Activated naive CD8-positive, alpha-beta T cell treated with anti-CD3 and anti-CD28 coated beads, Interleukin-2, amount 50 U/mL, for 24 hours (primary cell): ENCODE measurements at places on chromosomes 5 and 9.

DNA sequence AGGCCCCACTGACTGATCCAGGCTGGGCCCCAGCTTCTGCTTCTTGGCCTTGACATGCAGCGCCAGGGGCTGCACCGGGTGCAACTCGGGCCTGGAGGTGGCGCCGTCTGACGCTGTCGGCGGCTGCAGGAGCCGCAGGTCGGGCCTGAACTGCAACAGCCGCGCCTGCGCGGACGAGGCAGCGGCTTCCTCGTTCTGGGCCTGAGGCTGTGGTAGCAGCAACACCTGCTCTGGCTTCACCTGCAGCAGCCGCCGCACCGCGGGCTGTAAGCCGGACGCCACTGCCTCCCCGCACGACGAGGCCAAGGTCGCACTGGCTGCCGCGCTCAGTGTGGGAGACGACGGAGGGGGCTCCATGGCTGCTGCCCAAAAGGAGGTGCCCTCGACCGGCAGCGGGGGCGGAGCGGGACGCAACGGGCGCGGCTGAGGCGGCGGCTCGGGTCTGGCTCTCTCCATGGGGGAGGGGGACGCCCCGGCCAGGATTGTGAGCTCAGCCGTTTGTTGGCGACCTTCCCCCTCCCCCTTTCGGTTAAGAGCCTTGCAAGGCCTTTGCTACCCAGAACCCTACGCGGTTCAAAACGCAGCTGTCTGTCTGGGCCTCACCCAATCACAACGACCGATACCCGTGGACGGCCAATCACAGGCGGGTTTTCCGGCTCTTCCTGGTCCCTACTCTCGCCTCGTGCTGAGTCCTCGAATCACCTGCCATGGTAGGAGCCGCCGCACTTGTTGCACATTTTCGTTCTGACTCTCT is 438 bp downstream of the SOX30 start:
- no peak overlapping the region for H3K27ac ChIP-seq
- peaks cover 16% of the 10 kb centered on the region for H3K4me1 ChIP-seq
- H3K36me3 ChIP-seq = peaks cover 16% of the 10 kb centered on the region
- DNase-seq = peak; percentile 79
- peaks cover 4% of the 10 kb centered on the region for H3K27me3 ChIP-seq
- H3K4me3 ChIP-seq = peak overlapping the region; percentile 53

DNA sequence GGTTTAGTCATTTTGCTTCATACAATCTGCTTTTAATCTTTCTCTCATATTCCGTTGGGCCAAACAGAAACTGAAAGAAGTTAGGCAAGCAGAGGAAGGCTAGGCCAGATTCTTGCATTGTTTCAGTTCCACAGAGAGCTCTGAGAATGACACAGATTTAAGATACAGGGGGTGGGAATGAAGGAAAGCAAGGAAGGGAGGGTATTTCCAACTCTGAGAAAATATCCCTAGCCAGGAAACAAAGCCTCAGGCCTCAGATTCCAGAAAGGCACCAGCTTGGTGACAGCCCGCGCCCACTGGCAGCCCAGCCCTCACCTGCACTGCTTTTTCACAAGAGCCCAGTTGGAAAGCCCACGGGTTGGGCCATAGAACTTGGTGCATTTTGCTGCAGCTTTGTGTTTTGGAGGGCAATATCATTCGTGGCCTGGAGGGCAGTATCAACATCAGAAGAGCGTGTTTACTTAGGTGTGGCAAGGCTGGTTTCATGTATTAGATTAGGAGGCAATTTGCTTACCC is 63.5 kb downstream of the ENC1 start:
- H3K36me3 ChIP-seq = no peaks in the 10 kb centered on the region
- DNase-seq = no peak

DNA sequence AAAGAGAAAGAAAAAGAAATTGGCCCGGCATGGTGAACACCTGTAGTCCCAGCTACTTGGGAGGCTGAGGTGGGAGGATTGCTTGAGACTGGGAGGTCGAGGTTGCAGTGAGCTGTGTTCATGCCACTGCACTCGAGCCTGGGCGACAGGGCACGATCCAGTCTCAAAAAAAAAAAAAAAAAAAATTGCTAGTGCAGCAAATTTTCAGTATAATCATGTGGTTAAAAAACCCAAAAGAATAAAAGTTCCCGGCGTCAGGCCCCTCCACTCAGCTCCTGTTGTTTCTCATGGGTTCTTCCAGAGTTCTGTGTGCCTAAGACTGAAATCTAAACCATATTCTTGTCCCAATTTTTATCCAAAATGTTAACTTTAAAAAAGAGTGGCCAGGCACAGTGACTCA is 49.1 kb downstream of the WNK2 start:
- no peak for DNase-seq
- H3K4me3 ChIP-seq = no peak overlapping the region
- H3K27me3 ChIP-seq = peaks cover 11% of the 10 kb centered on the region
- no peak overlapping the region for H3K27ac ChIP-seq
- H3K4me1 ChIP-seq = peaks cover 8% of the 10 kb centered on the region
- no peaks in the 10 kb centered on the region for H3K36me3 ChIP-seq

- peaks cover 3% of the 10 kb centered on the region for H3K36me3 ChIP-seq
- DNase-seq = no peak
These were observed 67.3 kb downstream of the KLHL3 start for GRCh38 chr5:137668637-137669036.

DNA sequence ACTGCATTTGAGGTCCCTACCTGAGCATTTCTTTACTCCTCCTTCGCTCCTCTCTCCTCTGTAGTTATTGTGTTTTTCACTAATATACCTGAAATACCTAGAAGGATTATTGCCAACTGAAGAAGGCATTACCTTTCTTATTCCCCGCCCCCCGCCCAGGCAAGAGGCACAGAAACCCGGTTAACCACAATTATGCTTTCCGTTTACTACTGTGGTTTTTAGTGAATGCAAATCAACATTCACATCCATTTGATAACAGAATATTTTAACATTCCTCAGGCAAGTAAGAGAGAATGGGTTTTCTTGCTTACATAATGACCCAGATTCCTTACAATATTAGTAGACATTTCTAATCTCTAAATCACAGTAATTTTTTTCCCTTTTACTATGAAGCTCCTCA is 136.9 kb downstream of the PCSK5 start:
- peak overlapping the region; percentile 60 for H3K27ac ChIP-seq
- H3K27me3 ChIP-seq = no peaks in the 10 kb centered on the region
- peaks cover 66% of the 10 kb centered on the region for H3K4me1 ChIP-seq
- no peak for DNase-seq
- H3K36me3 ChIP-seq = peaks cover 17% of the 10 kb centered on the region
- no peak overlapping the region for H3K4me3 ChIP-seq

DNA sequence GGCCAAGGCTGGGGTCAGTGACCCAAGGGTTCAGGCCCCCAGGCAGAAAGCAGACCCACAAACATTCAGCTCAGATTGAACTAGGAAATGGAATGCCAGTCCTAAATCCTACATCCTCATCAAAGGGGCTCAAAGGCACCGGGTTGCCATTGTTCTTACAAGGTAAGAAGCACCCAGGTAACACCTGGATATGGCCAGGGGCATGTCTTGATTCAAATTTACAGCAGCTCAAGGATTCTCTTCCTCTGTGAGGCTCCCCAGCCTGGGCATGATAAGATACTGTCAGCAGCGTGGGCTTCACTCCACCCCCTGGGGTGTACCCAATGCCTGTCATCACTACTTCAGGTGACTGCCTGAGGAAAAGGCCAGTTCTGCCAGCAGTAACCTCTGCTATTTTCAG is 92.1 kb upstream of the FSTL4 start:
- H3K4me3 ChIP-seq = no peak overlapping the region
- no peak overlapping the region for H3K27ac ChIP-seq
- H3K4me1 ChIP-seq = peaks cover 4% of the 10 kb centered on the region

DNA sequence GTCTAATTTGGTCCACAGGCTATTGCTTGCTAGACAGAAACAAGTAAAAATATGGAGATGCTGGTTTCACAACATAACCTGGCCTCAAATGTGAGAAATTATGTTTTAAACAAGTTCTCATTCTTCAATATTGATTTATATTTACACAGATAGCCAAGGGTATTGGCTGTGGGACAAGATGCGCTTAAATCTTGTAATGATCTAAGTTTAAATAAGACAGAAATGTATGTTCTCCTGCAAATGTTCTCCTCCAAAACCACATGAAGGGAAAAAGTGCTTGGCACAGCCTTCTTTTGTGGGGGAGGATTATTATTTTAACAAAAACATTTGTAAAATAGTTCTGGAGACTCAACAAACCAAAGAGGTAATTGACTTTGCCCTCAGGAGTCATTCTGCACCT is 356.0 kb downstream of the DMAC1 start:
- no peaks in the 10 kb centered on the region for H3K36me3 ChIP-seq
- no peak for DNase-seq
- H3K4me3 ChIP-seq = no peak overlapping the region

DNA sequence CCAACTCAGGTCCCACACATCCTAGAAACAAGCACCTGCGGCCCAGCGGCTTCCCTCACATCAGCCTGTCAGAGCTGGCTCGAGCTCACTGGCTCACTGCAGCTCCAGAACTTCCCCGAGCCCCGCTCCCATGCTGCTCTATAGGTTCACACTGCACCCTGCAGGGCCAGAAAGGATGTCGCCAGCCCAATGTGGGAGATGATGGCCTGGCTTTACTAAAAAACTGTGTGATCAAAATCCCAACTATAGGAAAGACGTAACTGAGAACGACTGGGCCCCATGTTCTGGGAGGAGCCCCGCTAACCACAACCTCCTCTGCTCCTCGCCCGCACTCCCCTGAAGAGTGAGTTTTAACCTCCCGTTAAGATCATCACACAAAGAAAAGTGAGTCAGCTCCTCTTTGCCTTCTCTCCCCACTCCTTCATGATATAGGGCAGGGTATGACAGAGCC is 4.6 kb downstream of the SURF4 start:
- peak overlapping the region; percentile 82 for H3K4me3 ChIP-seq
- peak overlapping the region; percentile 95 for H3K27ac ChIP-seq
- H3K27me3 ChIP-seq = no peaks in the 10 kb centered on the region
- H3K36me3 ChIP-seq = peaks cover 69% of the 10 kb centered on the region
- H3K4me1 ChIP-seq = peaks cover 67% of the 10 kb centered on the region

DNA sequence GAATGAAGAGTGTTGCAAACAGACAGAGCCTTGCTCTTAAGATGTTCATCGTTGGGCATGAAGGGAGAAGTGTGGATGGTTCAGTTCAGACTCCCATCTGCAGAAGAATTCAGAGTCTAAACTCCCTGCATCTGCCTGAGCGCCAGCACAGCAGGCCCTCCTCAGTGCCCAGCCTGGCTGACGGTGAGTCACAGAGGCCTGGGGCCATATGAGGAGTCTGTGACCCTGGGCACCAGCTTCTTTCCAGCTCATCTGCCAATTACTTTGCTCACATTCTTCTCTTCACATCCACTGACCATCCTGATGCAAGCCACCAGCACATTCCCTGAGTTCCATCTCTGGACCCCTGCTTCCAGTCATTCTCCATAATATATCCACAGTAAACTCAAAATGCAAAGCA is 401.1 kb upstream of the TRPC7 start:
- peaks cover 1% of the 10 kb centered on the region for H3K27me3 ChIP-seq
- no peak overlapping the region for H3K27ac ChIP-seq
- H3K36me3 ChIP-seq = no peaks in the 10 kb centered on the region
- H3K4me1 ChIP-seq = no peaks in the 10 kb centered on the region

DNA sequence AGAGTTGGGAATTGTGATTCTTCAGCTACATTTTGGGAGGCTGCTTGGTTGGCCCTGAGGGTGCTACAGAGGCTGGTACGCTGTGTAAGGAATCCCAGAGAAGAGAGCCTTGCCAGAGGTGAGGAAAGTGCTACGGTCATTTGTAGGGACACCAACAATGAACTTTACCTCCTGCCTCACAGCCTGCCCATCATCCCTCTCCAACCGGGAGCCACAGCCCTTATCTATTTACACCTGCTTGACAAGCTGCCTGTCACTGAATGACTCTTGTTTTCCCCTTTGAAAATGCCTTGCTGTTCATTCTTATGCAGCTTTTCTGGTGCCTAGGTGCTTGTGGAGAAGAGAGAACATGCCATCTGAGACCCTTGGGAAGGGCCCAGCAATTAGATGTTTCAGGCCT is 110.8 kb downstream of the PCSK1 start:
- no peaks in the 10 kb centered on the region for H3K4me1 ChIP-seq
- no peak overlapping the region for H3K27ac ChIP-seq
- no peak overlapping the region for H3K4me3 ChIP-seq

DNA sequence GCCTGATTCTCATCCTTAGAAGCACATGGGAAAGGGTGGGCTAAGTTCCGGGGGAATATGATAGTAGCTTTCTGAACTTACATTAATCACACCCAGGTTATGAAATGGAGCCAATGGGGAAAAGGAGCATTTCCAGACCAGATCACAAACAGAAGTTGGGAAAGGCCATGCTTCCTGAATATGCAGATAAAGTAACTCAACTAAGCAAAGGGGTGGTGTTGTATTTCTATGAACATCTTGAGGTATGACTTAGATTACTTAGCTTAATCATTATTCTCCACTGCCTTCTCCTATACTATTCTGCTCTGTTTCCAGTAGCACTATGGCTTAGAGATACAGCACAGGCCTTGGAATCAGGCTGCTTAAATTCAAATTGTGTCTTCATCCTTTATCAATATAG is 10.5 kb downstream of the C5orf46 start:
- H3K27ac ChIP-seq = no peak overlapping the region
- H3K4me1 ChIP-seq = no peaks in the 10 kb centered on the region
- DNase-seq = no peak
- H3K27me3 ChIP-seq = peaks cover 6% of the 10 kb centered on the region
- H3K4me3 ChIP-seq = no peak overlapping the region

GRCh38 chr9:110828264-110828663 is 159.7 kb downstream of the MUSK start:
- no peaks in the 10 kb centered on the region for H3K36me3 ChIP-seq
- H3K4me3 ChIP-seq = no peak overlapping the region
- H3K27me3 ChIP-seq = no peaks in the 10 kb centered on the region
- H3K27ac ChIP-seq = no peak overlapping the region

DNA sequence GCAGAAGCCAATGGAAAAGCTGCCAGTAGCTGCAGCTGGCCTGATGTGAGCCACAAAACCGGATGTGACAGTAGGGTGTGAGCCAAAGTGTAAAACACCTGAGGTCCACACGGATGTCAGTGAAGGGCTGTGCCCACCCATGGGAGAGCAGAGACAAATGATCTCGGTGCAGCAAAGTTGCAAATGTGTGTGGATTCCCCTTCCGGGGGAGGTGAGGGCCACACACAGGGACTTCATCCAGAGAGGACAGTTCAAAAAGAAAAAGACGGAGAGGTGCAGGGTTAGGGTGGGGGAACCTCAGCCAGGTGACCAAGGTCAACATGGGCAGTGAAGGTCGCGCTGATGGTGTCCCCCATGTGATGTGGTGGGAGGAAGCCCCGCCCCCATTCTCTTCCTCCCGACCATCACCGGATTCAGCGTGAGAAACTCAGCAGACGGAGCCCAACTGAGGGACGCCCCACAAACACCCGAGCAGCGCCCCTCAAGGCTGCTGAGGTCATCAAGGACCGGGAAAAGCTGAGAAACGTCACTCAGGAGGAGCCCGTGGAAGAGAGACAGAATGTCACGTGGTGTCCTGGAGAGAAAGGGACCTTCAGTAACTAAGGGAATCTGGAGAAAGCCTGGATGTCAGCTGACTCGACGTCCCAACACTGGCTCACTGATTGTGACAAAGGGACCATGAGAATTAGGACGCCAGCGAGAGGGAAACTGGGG is 11.4 kb upstream of the PTGDS start:
- peak overlapping the region; percentile 45 for H3K27ac ChIP-seq
- no peaks in the 10 kb centered on the region for H3K27me3 ChIP-seq
- no peaks in the 10 kb centered on the region for H3K36me3 ChIP-seq
- no peak for DNase-seq
- peak overlapping the region; percentile 65 for H3K4me3 ChIP-seq
- H3K4me1 ChIP-seq = peaks cover 27% of the 10 kb centered on the region

- no peak for DNase-seq
- H3K4me1 ChIP-seq = no peaks in the 10 kb centered on the region
- H3K27ac ChIP-seq = no peak overlapping the region
- H3K27me3 ChIP-seq = peaks cover 14% of the 10 kb centered on the region
- no peaks in the 10 kb centered on the region for H3K36me3 ChIP-seq
- no peak overlapping the region for H3K4me3 ChIP-seq
These were observed 18.3 kb upstream of the OSMR start for GRCh38 chr5:38827525-38827924.
